ENCODE measurements at places on chromosomes 5 and 9.

- DNase-seq, result no peak
Observed at GRCh38 chr9:89655990-89656657, 51.3 kb downstream of the GADD45G start.

GRCh38 chr9:93600504-93600903 lies 24.1 kb downstream of the PHF2 start:
- DNase-seq, result no peak

DNA sequence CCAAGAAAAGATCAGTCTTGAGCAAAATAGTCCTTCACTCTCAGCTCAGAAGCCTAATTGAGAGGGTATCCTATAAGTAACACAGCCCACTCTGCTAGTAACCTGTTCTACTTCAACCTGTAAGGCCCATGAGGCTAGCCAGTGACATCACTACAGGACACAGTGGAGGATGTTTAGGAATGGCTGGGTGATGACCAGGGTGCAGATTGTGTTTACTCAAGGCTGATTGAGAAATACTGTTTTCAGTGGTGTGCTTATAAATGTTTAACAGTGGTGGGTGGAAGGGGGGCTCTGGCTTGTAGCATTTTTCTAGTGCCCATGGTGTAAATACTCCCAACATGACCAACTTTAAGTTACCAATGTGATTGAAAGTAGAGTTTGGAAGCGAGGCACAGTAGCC lies 159.8 kb upstream of the CCDC152 start:
- DNase-seq, result no peak

DNA sequence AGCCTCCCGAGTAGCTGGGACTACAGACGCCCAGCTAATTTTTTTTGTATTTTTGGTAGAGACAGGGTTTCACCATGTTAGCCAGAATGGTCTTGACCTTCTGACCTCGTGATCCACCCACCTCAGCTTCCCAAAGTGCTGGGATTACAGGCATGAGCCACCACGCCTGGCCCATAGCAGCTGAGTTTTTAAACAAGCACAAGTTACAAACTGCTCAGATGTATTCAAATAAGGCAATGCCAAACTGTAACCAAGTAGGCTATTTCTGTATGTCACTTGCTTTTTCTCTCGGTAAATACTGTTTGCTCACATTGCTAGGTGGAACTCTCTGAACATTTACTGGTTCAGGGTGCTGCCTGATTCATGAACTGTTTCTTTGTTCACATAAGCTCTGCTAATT lies 799.3 kb upstream of the NUDT12 start:
- DNase-seq, result no peak

DNA sequence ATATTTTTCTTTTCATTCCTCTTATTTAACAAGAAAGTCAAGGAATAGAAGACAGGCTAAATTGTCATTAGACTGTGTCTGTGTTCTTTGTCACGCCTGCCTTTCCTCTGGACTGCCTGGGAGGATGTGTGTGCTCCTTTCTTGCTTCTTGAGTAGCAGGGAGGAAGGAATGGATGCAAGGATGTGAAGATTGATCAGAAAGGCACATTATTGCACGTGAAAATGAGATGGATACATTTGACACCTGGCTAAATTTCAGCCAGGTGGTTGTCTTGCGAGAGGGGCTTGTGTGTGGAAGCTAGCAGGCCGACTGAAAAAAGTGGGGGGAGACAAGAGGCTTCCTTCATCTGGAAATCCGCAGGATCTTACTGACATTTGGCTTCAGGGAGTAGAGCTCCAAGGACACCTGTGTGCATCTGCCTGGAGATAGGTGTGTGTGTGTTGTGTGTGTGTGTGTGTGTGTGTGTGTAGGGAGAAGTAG lies 200.1 kb downstream of the MEF2C start:
- no peak for DNase-seq

DNA sequence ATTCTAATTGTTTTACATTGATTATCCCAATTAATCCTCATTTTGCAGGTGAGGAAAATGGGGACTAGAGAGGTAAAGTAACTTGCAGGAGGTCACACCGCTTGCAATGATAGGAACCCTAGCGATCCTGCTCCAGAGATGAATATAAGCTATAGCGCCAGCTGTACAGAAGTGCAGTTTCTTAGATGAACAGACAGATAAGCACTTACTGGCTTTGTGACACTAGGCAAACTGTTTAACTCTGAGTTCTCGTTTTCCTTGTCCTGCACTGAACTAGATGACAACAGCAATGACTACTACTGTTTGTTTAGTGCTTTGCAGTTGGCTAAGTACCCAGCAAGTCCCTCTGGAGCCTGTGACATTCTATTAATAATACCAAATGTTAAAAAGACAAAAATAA lies 11.1 kb downstream of the LHX6 start:
- DNase-seq, result no peak

DNA sequence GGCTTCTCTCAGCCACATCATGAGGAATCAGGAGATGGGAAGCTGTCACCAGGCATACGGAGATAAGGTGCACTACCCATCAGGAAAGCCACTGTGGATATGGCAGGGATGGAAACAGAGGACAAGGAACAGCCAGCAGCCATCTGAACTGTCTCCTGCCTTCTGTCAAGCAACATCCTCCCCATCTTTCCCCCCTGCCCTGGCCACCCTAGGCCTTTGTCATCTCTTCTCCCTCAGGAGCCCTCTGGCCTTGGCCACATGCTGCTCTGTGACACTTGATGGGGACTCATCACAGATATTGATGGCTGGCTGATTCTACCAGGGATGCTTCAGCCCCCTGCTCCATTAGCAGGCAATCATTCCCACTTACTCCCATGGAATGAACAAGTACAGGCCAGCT lies 21.1 kb upstream of the MEIKIN start:
- no peak for DNase-seq

- no peak for DNase-seq
Observed at GRCh38 chr9:3277200-3277599, 248.6 kb downstream of the RFX3 start.

DNA sequence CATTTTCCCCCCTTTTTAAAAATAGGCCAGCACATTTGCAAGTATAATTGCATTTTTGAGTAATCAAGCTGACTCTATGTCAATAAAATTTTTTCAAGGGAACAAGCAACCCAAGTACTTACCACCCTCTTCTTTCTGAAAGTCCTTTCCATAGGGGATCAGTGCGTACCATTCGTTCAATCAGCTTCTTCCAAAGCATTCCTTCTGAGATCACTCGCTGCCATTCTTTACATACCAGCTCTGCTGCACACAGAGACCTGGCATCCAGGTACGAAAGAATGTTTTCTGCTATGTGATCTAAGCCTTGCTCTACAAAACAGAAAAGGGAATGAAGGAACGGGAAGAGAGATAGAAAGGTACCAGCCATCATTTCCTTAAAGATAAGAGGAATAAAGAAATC lies 106.6 kb downstream of the FBXW11 start:
- DNase-seq, result no peak

GRCh38 chr5:180704362-180704761 lies 35.5 kb downstream of the OR2Y1 start:
- DNase-seq, result no peak

DNA sequence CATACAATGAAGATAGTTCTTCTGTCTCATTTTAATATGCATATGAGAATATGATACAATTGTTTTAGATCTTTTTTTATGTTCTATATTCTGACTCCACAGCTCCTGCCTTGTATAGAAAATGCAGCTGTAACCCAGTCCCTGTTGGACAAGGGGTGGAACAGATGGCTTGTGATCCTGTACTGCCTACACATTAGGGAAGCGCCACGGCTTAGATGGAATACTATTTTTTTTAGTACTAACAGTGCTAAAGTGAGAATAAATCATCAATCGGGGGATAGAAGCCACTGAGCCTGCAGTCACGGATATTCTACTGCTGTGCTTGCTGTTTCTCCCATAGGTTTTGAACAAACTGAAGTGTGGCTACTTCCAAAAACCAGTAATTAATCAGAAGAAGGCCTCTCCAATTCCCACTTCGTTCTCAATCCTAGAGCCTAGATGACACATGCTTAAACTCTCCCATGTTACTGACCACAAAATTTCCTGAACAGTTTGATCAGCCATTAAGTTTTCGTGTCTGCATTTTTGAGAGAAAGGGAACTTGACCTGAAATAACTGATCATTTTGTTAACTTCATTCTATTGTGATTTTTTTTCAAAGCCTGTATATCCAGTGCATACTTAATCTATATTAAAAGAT lies 150.3 kb downstream of the CDH18 start:
- DNase-seq, result no peak

DNA sequence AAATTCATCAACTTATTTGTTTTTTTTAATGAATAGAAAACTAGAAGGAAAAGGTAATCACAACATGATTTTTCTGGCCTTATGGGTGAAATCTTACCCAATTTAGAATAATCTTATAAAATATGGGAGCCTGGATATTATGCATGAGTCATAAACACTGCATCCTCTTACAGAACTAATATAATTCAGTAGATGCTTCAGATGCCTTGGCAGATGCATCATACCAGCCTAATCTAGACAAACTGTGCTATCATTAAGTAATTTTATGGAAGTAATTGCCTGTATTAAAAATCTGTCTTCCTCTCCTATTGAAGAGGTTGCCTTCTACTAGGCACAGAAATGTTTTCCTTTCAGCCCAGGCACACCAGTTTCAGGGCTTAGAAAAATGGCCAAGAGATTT lies 2384.6 kb upstream of the WWC1 start:
- no peak for DNase-seq

- DNase-seq, result no peak
Observed at GRCh38 chr5:115069087-115069968, 100.4 kb downstream of the TRIM36 start.

DNA sequence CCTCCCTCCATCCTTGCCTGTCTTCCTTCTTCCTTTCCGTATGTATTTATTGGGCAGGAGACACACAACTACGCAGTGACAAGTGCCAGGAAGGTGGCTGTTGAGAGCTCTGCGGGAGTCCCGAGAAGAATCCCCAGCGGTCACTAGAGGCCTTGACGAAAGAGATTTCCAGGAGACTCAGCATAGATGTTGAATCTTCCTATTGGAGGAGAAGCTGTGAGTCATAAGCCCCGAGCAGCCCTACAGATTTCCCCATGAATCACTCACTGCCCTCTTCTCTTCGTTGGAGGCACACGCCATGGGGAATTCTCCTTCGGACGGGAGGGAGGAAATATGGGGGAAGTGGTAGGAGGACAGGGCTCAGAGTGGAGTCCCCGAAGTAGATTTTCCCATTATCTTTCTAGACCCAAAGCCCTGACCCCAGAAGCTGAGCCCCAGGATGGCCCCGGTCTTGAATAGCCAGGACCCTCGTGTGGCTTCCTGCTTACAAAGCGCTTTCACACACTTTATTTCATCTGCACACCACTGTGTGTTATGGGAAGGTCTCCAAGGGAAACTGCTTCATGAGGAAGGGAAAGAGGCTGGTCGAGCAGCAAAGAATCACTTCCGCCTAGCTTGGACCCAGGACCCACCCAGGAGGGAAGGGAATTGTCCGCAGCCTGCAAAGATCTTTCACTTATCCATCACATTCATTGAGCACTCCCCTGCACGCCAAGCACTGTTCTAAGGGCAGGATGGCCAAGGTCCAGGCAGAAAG lies 12.7 kb downstream of the DUSP1 start:
- no peak for DNase-seq

DNA sequence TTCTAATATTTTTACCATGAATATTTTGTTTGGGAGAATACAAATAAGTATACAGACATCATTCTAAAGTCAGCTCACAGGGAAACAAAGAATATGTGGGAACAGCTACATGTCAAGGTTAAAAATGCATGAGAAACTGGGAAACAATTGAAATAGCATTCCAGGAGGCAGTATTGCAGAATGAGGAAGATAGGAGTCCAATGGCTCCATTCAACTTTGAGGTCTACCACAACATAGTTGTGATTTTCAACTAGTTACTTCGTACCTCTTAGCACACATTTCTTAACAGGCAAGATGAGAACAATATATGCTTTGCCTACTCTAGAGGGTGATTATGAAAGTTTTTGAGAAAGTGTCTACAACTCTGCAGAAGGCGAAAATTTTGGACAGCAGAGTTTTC lies 35.2 kb upstream of the CAST start:
- DNase-seq, result no peak

DNA sequence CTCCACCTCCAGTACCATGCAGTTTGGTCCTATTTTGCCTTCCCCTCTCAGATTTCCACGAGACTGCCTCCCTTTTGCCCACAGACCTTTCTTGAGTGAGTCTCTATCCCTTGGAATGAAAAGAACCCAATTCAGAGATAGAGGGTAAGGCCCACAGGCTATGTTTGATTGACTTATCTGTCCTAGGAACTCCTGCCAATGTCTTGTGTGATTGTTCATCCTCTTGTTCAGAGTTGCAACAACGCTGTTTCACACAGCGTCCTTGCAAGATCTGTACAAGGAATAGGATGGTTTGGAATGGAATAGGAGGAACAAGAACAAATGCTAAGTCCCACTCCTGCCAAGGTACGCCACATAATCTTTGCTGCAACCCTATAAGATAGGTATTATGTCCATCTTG lies 142.2 kb upstream of the ABCA1 start:
- DNase-seq, result no peak

DNA sequence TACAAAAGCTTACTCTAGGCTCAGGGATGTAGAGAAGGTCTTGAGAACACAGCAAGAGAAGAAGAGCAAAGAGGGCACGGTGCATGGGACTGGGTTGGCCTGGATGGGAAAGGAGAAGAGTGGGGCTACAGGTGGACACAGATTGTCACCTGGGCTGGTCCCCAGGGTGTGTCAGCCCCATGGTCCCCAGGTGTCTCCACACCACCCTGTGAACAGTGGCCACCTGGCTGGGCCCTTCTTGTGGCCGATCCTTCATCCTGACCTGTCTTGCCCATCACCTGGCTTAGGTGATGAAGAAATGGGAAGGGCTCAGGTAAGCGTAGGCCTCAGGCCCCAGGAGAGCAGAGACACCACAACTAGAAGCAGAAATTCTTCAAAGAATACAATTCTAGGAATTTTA lies 188.9 kb downstream of the TENT4A start:
- DNase-seq, result no peak

Measured in mesothelial cell of epicardium (in vitro differentiated cells).